Breast epithelium (tissue), 4 donors: ENCODE measurements at places on chromosomes 5 and 9.

DNA sequence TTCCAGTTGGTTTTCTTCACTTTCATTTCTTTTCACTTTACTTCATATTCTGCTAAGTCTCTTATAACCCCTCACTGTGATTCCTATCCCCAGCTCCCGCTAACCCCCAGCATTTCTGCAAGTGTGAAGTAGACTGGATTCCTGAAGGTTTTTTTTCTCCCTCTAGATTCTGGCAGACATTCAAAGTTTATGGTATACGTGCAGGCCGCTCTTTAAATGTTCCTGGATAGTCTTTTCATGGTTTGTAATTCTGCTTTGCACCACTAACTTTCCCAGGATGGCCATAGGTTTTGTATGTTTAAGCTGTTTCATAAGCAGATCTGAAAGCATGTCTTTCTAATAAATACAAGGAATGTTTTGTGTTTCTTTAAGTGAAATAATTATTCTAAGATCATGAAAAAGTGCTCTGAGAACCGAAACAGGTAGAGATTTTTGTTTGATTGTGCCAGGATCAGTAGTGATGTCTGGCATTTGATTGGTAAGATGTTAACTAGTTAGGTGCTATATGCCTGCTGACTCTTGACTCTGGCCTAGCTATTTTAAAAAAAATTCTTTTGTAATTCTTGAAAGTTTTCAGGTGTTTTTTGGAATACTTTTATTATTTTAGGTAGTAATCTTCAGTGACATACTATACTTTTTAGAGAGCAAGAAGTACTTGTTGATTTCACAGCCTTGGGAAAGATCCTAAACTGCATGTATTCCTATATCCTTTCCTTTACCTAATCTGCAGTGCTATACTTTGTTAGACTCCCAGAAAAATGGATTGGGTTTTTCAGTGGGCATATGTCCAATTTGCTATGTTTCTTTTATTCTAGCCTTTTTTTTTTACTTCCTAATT, 29.7 kb downstream of the CNOT6 start:
- no peak for DNase-seq

DNA sequence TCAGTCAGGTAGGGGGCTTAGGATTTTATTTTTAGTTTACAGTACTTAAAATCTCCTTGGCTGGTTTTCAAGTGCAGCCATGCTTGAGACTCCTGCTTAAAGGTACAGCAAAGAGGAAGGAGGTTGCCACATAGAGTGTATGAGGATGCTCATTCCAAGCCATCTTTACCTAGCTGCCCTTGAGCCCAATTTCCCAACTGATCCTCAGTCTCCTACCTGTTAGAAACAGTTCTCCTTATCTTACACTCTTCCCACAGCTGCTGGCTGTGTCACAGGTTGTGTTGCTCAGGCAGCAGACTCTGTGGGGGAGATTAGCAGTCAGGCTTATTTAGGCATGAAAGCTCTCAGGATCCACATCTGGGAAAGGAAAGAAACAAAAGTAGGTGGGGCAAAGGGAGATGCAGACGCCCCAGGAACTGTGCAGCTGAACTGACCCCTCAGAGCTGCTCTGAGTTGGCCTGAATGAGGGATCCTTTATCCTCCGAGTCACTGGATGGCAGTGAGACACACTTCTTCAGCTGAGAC, 95.1 kb downstream of the NMUR2 start:
- DNase-seq: no peak

DNA sequence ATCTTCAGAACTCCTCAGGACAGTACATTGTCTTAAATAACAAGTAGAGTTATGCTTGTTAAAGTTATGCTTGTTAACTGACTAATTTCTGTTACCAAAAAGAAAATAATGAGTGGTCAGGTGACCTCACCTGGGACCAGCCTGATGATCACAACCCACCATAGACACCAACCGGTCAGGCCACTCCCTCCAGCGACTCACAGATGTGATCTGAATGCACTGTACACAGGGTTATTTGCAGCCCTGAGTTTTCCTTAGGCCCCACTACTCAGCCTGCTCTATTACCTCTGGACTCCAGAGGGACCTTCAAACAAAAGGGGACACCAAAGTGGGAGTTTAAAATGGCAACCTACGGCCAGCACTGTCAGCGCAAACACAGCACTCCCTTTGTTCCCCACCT, 55.3 kb downstream of the ARSB start:
- DNase-seq: no peak

DNA sequence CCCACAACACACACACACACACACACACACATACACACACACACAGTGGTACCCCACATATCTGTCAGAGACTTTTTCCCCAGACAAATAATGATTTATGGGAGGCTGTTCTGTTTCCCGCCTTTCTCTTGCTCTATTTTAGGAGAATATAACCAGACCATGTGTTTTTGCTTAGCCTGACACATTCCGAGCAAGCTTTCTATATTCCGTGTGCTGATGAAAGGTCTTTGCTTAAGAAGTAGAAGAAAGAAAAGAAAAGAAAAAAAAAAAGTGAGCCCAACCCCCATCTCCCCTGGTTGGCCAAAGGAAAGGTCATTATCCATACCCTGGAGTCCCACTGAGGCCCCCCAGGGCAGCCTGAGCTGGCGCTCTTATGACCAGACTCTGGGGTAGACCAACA, 338.6 kb downstream of the SLIT3 start:
- no peak for DNase-seq

DNA sequence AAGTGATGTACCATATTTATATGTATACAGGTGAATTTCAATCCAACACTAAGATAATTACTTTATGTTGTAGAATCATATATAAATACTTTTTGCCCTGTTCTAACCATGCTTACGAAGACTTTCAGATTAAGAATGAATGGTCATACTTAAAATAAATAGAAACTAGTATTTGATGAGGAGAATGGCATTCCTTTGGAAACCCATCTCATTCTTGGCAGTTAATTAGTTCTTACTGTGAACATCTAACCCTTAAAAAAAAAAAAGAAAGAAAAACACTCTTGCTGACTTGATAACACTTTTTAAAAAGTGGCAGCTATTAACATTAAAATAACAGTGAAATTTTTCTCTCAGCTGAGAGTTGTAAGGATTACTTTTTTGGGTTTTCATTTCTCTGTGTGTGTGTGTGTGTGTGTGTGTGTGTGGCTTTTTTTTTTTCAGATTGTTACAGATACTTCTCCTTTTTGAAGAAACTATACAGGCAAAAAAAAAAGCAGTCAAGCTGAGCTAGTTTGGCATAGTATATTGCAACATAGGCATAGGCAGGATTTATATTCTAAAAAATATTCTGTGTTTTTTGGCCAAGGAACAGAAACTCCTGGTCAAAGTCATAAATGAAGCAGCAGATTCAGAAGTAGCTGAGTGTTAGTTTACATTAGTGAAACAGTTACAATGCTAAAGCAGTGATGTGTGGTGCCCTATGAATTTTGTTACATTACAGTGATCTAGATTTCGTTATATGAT, 163.5 kb downstream of the CD180 start:
- DNase-seq: no peak
